Left lobe of liver (tissue), 2 donors: ENCODE measurements at places on chromosomes 3 and 15.
A peak's percentile ranks its signal among the peaks of the same experiment; 100 is the strongest.

GRCh38 chr3:131329774-131330173 is 51.8 kb upstream of the NUDT16 start:
- no peak for DNase-seq

DNA sequence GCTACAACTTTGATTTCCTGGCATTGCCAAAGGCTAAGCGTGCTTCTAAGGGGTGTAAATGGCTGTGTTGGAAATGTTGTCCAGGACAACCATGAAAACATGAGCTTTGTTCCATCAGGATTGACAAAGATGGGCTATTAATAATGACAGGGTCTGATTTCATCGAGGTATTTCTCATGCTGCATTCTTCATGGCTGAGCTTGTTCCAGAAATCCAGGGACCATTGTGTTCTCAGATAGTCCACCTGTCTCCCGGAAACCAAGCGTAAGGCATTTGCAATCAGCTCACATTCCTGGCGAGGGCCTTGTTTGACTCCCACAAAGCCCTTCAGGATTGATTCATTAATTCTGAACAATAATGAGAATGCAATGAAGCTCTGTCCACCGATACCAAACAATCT is 111.3 kb downstream of the CD47 start:
- DNase-seq = no peak

GRCh38 chr3:188974856-188975599 is 196.7 kb upstream of the TPRG1 start:
- DNase-seq = no peak

- DNase-seq = no peak
Measured at GRCh38 chr3:10366651-10367101, 45.8 kb upstream of the SEC13 start.

DNA sequence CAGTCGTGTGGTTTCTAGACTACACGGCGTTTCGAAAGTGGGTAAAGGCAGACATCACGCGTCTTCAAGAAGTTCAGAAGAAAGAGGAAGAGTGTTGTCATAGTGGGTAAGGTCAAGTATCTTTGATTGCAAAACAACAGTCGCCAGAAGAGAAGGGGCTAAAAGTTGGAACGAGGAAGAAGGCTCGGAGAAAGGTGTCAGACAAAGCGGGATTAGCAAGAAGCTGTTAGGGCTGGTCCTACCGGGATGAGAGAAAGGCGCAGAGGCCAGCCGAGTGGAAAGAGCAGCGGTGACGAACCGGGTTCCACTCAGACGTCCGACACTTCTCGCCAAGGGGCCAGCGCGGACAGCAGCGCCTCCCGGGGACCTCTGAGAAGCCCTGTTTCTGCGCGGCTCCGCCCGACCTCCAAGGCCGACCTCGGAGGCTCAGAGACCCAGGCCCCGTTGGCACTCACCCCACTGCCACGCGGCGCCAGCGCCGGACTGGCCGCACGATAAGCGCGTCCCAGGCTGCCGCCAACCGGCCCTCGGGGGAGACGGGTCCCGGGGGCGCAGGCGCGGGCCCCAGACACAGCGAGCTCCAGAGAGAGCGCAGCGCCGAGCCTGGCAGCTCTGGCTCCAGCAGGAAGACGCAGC is 436 bp downstream of the ADPGK start:
- no peak for DNase-seq

- no peak for DNase-seq
Measured at GRCh38 chr3:114770874-114771273, 376.2 kb downstream of the ZBTB20 start.

DNA sequence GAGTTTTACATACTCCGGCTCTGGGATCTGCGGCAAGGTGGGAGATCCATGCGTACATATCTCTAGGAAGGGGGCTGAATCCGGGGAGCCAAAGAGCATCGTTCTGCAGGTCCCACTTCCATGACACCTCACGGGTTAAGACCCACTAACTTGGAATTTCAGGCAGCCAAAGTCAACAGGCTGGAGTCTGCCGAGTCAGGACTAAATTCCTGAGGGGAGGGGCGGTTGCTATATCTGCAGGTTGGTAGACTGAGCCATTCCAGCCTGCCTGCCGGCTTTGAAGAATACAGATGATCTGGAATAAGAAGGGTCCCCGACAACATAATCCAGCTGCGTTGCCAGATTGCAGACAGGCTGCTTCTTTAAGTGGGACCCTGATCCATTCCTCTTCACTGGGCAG is 65.4 kb upstream of the PEX5L start:
- DNase-seq = no peak

DNA sequence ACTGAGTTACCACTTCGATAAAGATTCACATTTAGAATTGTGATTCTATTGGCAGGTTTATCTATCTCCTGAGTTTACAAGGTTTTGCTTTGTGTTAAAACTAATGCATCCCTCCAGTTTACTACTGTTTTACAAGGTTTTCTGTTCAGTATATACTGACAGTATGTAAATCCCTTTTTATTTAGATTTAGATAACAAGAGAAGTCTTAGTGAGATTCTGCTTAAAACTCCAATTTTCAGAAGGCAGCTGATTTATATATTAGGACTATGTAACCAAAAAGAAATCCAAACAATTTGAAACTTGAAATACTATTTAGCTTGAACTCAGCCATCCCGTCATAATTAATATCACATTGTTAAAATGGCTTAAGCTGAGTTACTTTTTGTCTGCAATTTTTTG is 619.2 kb downstream of the NAALADL2 start:
- DNase-seq = no peak

DNA sequence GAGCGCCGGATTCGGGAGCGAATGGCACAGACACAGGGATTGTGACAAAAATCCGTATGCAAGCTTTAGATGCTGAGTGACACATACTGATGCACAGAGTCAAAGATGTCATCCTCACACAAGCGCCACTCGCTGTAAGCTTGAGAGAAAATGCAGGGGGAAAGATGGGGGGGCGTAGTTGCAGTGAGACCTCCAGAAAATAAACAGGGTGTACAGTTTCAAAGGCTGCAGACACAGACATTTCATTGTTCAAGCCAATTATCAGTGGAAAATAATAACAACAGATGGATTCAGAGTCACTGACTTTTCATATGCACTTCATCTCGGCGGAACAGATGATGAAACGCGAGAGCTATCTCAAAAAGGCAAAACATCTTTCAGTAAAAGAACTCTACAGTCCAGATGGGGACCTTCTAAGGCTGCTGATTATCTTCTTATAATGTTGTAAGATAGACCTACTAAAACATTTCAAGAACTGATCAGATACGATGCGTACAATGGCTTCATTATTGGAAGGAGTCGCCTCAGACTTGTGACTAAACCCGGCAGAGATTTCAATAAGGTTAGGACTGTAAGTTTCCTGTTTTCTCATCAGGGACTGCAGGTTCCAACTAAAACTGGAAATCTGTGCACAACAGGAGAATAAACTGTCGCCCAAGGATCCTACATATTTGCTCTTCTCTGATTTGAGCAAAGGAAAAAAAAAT is 275.4 kb downstream of the FOXP1 start:
- DNase-seq = no peak

DNA sequence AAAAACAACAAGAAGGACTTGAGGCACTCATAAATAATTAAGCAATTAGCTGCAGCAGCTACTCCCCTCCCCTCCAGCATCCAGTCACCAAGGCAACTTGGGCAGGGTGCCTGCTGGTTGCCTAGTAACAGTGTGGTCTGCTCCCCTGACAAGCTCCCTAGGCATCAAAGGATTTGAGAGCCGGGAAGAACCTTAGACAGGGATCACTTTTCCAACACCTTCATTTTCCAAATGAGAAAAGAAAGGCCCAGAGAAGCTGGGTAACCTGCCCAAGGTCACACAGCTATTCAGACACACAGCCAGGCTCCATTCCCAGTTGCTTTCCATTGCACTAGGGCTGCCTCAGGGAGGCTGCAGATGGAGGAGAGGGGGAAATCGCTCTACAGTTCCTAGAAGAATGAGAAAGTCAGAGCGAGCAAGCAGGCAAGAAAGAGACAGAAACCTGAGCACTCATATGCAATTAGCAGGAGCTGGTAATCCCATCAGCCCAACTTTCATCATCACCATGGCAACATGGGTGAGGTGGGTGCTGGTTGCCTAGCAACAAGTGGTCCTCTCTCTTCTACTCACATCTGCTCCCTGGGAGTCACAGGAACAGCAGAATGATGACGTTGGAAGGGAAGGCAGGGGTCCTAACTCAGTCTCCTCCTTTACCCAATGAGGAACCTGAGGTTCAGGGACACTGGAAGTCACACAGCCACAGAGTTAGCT is 3.6 kb upstream of the EIF4E3 start:
- DNase-seq = no peak

- no peak for DNase-seq
Measured at GRCh38 chr3:94532951-94533350, 470.1 kb downstream of the NSUN3 start.

DNA sequence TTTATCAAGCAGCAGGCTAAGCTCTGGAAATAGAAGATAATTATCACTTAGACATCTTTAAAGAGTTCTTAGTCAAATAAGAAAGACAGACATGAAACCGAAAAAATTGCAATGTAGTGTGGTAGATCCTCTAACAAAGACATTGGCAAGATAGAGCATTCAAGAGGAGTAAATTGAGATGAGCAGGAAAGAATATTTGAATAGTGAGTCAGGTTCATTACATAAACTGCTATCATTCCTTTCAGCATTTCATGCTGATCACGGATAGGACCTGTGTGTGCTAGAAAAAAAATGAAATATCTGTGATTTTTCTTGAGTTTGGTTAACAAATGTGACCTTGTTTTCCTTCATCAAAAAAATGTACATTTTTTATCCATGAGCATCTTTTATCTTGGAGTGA is 460.9 kb downstream of the OTOL1 start:
- DNase-seq = no peak

DNA sequence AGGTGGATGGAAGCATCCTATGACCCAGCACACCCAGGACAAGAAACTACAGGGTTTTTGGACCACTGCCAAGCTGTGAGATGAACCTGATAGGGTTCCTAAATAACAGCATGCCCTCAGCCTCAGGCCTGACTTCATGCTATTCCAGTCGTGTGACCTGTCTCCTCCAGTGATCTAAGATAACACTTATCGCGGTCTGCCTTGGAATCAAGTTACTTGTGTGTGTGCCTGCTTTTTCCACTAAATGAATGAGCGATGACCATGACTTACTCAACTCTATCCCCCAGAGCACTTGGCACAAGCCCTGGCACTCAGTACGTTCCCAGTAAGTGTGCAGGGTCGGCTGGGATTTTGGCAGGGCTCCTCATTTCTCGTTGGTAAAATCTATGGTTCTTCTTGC is 172.7 kb upstream of the TP63 start:
- DNase-seq = no peak

DNA sequence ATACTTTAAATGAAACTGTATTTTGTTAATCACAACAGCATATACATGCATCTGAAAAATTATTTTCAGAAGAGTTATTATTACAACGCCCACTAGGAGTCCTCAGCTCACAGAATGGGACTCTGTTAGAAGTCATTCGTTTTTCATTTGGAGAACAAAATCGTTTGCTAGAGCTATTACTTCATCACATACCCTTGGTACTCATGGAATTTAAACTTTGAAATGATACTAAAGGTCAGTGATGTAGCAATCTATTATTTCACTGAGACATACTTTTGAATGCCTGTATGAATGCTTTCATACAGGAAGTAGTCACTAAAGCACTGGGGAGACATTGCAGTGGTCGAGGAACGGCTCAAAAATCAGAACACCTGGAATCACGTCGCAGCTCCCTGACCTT is 198.1 kb downstream of the MBNL1 start:
- DNase-seq = no peak

DNA sequence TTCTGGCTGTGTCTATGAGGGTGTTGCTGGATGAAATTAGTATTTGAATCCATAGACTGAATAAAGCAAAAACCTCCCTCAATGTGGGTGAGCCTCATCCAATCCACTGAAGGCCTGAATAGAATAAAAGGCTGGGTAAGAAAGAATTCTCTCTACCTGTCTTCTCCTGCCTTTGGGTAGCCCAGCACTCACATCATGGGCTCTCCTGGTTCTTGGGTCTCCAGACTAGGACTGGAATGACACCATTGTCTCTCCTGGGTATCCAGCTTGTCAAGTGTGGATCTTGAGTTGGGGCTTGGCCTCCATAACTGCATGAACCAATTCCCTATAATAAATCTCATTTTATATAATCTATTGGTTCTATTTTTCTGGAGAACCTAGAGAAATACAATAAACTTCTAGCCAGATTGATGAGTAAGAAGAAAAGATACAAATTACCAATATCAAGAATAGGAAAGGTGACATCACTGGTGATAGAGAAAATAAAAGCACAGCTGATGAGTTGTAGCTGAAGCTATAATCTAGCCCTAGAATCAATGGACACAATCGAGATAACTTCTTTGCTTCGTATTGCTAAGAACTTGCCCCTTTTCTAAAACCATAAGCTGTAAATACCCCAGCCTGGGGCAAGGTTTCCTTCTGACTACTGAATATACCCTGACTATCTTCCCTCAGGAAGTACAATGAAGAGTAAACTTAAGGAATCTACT is 106.4 kb downstream of the ANO10 start:
- no peak for DNase-seq

DNA sequence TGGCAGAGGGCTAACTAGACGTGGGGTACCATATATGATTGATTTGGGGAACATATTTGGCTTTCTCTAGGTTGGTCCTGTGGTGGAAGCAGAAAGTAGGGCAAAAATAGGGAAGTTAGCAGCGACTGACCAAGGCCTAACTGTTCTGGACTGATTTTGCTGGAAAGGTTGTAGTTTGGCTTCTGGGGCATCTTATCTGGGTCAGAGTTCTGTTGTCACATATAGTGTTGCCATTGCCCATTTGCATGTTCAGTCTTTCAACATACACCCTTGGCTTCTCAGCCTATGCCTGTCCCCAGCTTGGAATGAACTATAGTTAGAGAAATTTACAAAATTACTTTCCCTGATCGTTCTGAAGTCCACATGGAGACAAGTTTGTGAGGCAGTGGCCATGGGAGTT is 426.5 kb downstream of the TBC1D5 start:
- no peak for DNase-seq

- no peak for DNase-seq
Measured at GRCh38 chr3:101890716-101891115, 41.4 kb downstream of the NFKBIZ start.

DNA sequence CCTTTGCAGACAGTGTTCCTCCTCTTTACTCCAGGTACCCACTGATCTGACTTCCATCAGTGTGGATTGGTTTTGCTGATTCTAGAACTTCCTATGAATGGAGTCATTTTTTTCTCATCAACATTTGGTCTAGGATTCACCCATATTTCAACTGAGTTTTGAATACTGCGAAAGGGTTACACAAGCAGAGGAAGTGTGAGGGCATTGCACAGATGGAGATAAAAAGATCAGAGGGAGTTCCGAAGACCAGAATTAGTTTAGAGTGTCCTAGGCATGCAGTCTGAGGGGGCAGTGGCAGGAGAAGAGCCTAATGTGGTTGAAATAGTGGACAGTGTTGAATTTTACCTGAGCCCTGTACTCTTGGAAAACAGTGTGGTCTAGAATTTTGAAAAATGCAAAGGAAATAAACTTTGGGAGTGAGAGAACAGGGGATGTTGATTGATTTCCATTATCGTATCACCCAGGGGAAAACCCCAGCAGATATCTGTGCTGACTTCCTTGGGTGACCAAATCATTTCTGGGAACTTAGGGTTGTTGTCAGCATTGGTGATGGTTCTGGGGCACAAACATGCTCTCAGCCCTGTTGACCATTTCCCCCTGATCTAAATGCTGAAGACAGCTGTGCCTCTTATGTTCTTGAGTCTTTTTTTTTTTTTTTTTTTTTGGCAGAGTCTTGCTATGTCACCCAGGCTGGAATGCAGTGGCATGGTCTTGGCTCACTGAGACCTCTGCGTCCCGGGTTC is 327.4 kb upstream of the LRRFIP2 start:
- DNase-seq = no peak

- peak; percentile 85 for DNase-seq
Measured at GRCh38 chr3:139121513-139122220, 77.0 kb upstream of the PRR23C start.
